HEK293T (cell line): ENCODE measurements at places on chromosomes 7 and 10.

DNA sequence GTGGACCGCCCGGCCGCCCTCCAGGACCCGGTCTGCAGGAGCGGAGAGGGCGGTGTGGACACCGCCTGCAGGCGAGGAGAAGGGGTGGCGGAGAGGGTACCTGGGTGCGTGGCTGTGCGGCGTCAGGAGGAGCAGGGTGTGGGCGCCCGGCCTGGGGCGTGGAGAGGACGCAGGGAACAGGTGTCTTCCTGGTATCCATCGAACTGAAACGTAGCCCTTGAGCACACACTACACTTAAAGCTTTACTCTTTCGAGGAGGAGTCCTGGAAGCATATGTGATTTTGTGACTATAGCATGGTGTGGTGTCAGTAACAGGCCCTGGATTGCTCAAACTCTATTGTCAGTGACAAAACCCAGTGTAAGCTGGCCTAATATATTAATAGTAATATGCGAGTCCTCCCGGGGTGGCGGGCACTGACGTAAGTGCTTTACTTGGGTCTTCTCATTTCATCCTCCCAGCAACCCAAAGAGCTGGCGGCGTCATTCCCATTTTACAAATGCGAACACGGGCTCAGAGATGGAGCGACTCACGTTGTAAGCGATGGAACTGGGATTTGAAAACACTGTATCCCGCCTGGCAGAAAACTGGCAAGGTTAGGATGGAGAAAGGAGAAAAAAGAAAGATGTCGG, 508 bp upstream of the TECPR1 start:
- no peak for DNase-seq

DNA sequence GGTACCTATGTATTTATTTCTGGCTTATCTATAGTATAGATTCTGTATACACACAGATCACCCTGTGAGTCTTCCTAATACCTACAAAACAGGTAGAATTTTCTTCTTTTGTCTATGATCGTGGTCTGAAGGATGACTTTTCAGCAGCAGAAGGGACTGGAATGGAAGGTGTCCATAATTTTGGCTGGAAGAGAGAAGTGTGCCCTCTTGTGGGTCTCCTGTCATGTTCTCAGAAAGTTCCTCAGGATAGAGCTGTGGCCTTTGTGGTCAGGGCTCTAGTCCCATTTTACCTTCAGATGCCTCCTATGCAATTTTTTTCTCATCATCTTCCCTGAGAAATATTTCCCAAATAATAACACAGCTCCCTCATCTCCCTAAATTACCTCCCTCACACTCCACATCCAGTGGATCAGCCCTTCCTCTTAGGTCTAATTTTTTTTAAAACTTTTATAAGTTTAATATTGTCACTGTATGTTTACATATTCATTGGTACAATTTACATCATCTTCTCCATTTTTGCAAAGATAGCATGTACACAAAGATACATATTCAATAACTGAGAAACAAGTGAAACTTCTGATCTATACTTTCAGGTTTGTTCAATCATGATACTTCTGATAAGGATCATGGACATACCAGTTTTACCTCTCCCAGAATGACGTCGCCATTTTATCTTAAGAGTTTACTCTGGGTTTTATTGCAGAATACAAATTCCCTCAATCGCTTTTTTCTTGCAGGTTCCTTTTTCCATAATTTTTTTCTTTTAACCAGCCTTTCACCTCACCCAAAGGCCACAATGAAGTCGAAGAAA, 112.7 kb downstream of the REEP3 start:
- peak; percentile 44 for DNase-seq

GRCh38 chr10:28505359-28505959, 27.5 kb upstream of the WAC start:
- DNase-seq: no peak

GRCh38 chr10:78354101-78354500, 320.4 kb downstream of the RPS24 start:
- no peak for DNase-seq

DNA sequence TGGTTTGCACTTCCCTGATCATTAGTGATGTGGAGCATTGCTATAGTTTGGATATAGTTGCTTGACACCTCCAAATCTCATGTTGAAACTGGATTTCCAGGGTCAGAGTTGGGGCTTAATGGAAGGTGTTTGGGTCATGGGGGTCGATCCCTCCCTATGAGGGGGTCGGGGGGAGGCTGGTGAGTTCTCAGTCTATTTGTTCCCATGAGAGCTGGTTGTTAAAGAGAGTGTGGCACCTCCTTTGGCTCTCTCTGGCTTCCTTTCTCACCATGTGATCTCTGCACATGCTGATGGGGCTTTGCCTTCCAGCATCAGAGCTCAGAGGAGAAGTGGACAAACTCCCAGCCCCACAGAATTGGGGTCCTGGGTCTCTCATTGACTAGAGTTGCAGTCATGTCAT, 36.8 kb upstream of the BAMBI start:
- no peak for DNase-seq

- peak; percentile 10 for DNase-seq
Measured at GRCh38 chr7:108358553-108358952, 97.7 kb downstream of the NRCAM start.

GRCh38 chr7:99209781-99210180, 1.9 kb upstream of the KPNA7 start:
- no peak for DNase-seq

- DNase-seq: no peak
Measured at GRCh38 chr10:43649185-43649523, 473 bp upstream of the ZNF32 start.

DNA sequence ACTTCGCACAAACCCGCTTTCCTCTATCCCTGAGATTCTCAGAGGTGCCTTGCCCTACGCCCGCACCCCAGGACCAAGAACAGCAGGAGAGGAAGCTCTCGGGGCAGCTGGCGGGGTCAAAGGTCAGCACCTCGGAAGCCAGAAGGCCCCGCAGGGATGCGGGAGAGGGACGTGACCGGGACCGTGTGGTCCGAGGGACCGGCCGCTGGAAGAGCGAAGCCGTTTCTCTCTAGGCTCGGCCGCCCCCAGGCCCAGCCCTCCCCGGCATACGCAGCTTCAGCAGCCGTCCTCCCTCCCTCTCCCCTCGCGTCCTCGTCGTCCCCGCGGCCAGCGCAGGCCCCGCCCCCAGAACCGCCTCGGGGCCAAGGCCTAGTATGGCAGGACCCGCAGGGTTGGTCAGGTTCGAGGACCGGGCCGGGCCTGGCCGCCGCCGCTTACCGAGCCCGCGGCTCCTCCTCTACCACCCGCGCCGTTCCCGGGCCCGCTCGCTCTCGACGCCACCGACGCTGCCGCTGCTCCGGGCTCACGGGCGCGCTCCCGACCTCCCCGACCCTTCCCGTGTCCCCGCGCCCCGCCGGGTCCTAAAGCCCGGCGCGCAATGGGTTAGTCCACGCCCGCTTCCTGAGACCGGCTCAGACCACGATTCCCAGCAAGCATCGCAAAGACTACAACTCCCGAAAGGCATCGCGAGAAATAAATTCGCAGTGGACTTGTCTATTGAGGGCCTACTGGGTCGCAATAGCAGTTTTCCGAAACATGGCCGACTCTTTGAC, at the start of gene ARMH3:
Gene ARMH3, minus strand, starts transcription at position 527 of the 773 bp plus-strand sequence. CDS start 16,059 bp downstream, outside the sequence.
- peak; percentile 98 for DNase-seq

DNA sequence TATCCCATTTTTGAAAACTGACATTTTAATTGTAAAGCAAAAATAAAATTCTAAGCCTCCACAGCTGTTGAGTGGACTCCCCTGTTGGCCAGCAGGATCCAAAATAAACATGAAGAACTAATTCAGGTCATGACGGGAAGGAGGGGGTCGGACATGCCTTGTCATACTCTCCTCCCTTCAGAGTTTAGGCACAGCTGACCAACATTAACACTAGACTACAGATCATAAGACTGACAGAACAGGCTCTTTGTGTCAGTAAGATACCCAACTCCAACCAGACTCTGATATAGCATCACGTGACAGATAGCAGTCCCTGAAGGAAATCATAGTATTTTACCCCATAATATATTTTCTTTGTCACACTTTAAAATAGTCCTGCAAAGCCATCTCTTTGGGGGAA, 20.9 kb upstream of the ZNF12 start:
- DNase-seq: no peak

DNA sequence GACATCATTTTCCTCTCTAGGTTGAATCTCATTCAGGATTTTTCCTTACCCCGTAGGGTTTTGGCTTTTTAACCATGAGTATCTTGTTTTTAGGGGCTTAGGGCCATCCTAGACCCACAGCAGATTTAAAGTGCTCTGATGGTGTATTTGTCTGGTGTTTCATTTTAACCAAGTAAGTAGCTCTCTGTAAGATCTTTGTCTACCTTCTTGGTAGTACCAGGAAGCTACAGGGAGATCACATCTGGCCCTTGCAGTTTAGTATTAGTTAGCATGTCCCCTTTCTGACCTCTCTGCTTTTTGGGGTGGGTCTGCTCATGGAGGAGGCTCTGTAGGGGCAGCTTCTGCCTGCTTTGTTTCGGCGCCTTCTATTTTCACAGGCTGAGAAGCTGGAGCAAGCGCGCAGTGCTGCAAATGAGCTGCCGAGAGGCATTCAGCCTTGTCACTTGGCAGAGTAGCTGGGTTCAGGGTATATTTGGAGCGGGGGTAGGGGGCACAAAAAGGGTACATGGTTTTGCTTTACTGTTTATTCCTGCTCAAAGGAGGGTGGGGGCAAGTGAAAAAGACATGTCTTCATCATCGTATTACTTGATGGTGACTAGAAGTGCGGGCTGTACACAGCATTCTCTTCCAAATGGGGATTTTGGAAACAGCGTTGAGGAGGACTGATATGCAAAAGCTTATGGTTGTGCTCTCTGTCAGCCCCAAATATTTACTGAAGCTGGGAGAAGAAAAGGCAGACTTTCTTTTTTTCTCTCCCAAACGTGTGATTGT, 146.3 kb downstream of the CELF2 start:
- no peak for DNase-seq

DNA sequence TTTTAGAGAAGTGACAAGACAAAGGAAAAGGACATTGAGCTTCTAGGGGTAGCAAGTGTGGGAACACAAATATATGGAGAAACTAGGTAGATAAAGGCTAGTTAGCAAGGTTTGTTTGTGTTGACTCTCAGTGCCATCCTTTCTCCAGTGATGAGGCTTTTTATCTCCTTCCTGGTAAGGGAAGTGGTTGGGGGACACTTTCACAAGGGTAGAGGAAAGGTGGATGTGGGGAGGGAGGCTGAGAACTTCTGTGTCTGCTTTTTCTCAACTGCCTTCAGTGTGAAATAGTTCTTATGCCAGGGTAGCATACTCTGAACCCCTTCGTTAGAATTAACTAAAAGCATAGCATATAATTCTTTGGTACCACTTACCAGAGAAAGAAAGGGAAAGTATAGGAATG, 93.0 kb upstream of the STRIP2 start:
- no peak for DNase-seq

DNA sequence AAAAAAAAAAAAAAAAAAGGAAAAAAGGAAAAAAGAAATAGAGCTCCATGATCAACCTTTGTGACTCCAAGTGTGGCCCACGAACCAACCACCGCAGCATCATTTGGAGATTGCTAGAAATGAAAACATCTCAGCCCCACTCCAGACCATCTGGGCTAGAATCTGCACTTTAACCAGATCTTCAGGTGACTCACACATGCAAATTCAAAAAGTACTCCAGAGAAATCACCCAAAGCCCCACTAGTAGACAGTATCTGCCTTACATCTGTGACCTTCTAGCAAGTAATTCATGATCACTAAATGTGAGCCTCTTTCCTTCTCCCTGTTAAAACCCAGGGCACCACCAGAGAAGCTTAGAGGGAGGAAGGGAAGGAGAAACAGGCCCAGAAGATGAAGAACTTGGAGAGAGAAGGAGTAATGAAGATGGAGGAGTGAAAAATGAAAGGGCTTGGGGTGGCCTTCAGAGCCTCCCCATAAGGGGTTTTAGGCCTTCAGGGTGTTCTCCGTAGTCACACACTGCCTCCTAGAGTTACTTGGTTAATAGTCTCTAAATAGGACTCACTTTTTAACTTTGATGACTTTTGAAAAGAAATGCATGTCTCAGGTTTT, 94.0 kb downstream of the SLC37A3 start:
- DNase-seq: no peak

GRCh38 chr10:119090968-119091367, 10.4 kb upstream of the EIF3A start:
- DNase-seq: no peak

GRCh38 chr10:109317746-109318366, 605.5 kb downstream of the XPNPEP1 start:
- DNase-seq: no peak

GRCh38 chr7:130930681-130931080, 196.7 kb upstream of the KLF14 start:
- no peak for DNase-seq

DNA sequence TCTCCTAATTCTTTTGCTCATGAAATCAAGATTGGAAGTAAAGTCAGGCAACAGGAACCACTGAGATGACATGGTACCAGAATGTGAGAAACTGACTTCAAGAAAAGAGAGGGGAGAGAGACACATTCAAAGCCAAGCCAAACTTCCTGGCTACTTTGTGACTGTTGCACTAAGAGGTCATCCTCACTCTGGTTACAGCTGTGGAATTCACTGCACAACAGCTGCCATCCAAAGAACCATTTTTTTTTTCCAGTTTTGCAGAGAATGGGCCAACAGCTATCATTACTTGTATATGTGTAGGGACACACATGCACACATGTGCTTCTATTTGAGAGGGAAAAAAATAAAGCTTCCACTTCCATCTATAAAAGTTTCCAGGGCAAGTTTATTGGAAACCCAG, 203.5 kb downstream of the GLI3 start:
- no peak for DNase-seq

DNA sequence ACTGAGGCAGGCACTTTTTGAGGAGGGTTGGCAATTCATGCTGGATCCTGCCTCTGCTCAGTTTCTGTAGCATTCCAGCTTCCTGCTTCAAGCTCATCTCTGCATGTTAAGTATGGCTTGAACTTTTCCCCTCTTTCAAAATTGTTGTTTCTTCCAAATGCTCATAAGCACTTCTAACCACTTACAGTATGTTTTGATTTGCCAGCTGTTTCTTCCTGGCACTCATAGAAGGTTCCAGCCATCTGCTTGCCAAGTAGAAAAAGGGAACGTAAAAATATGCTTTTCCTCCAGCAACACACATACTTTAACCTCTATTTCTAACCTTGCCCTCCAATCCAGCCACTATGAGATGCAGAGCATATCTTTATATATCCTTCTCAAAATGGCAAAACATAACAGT, 692.6 kb upstream of the COBL start:
- DNase-seq: no peak

DNA sequence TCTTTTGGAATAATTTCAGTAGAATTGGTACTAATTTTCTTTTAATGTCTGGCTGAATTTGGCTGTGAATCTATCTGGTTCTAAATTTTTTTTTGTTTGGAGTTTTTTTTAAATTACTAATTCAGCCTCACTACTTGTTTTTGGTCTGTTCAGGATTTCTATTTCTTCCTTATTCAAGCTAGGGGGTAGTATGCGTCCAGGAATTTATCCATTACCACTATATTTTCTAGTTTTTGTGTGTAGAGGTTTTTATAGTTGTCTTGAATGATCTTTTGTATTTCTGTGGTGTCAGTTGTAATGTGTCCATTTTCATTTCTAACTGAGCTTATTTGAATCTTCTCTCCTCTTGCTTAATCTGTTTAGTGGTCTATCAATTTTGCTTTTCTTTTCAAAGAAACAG, 48.9 kb upstream of the ICA1 start:
- no peak for DNase-seq

GRCh38 chr7:141679014-141679413, 23.0 kb downstream of the DENND11 start:
- DNase-seq: no peak

GRCh38 chr10:13555884-13556510, 27.2 kb upstream of the BEND7 start:
- no peak for DNase-seq
